ENCODE measurements at places on chromosomes 1 and 21.

GRCh38 chr1:39268112-39268581 is 63.7 kb downstream of the MACF1 start:
- DNase-seq, result no peak

- no peak for DNase-seq
These were observed 7.7 kb downstream of the ADAMTS1 start for GRCh38 chr21:26837539-26837938.

DNA sequence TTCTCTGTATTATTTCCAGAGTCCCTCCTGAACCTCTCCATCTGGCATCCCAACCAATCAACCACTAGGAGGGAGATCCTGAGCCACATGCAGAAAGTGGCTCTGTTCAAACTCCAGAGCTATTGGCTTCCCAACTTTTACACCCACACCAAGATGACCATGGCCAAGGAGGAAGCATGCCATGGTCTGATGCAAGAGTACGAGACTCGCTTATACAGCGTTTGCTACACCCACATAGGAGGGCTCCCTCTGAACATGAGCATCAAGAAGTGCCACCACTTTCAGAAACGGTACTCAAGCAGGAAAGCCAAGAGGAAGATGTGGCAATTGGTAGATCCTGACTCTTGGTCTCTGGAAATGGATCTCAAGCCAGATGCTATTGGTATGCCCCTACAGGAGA is 23.6 kb downstream of the RGSL1 start:
- no peak for DNase-seq

GRCh38 chr21:37028570-37028969 is 22.1 kb downstream of the RIPPLY3 start:
- no peak for DNase-seq

DNA sequence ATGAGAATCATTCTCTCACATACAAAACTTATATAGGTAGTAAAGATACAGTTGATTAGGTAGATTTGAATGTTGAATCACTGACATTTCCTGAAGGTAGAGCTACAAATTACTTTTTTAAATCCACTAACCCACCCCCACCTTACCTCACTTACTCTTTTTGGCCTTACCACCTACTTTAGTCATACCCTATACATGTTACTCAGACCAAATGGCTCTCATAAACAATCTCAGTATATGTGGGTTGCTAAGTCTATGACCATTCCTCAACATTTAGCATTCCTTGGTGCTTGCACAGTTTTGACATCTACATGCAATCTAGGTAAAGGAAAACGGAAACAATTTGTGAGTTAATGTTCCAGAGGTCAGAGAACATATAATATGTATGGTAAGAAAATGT is 26.3 kb downstream of the SYDE2 start:
- no peak for DNase-seq

DNA sequence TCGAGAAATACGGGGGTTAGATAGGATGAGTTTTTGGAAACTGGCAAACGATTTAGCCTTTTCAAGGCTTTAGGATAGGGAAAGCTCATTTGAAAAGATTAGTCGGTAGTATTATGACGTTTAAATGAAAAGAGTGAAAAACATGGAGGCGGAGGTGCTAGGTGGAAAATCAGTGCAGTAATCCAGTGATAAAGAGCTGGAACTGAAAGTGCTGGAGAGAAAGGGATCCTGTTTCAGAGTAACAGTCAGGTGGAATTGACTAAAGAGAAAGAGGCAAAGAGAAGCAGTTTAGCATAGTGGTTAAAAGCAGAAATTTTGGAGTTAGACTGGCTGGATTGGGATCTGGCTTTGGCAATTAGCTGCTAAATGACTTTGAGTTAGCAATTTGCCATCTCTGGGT is 945 bp downstream of the WDR3 start:
- no peak for DNase-seq

GRCh38 chr1:78543941-78544643 is 53.3 kb downstream of the PTGFR start:
- DNase-seq, result no peak

DNA sequence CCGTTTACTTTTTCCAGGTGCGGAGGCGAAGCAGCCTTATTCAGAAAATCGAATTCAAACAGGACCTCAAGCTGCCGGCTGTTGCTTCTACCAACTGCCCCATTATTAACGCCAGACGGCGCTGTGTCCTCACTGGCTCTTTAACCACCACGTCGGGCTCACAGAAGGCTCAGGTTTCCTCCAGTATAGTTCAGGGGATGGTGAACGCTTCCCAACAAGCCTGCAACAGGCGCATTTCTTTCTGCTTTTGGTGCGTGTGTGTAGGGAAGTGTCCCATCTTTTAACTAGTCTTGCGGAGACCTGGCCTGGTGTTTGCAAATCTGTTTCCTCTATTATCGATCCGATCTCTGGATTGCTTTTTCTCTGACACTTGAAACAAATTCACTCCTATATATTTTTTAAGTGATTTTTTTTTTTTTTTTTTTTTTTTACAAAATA is 791 bp upstream of the STUM start:
- peak; percentile 20 for DNase-seq

DNA sequence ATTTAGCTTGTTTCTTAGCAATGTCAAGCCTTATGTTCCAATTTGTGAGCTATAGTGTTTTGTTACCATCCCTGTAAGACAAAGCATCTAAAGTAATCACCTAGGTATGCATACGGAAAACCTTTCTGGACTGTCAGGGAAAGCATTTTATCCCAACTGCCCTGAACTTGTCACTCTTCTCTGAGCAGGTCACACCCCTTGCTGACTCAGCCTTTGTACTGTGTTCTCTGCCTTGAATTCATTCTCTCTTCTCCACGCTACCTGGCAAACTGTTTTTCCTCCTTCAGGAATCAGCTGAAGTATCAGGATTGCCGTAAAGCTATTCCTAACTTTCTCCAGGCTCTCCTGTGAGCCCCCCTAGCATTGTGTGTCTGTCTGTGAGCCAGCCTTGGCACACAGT is 54.2 kb downstream of the PBX1 start:
- no peak for DNase-seq
